ENCODE measurements at places on chromosomes 13 and 19.

DNA sequence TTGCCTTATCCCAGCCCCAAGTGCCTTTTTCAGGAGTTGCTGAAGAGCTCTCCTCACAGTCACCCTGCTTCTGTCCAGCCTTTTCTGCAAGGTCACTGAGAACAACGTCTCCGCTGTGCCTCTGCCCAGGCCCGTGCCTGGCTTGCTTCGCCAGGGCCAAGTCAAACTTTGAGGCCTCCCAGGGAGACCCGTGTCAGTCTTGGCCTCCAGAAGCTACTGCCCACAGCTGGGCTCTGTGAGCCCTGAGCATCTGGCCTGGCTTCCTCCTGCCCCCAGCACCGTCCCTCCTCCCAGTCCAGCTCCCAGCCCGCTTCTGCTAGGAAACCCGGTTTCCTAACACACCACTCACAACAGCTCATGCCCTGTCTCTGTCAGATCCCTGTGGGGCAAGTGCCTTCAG is 165.9 kb downstream of the TEX29 start:
- no peak for DNase-seq

GRCh38 chr13:109989155-109989554 is 202.8 kb upstream of the IRS2 start:
- no peak for DNase-seq

DNA sequence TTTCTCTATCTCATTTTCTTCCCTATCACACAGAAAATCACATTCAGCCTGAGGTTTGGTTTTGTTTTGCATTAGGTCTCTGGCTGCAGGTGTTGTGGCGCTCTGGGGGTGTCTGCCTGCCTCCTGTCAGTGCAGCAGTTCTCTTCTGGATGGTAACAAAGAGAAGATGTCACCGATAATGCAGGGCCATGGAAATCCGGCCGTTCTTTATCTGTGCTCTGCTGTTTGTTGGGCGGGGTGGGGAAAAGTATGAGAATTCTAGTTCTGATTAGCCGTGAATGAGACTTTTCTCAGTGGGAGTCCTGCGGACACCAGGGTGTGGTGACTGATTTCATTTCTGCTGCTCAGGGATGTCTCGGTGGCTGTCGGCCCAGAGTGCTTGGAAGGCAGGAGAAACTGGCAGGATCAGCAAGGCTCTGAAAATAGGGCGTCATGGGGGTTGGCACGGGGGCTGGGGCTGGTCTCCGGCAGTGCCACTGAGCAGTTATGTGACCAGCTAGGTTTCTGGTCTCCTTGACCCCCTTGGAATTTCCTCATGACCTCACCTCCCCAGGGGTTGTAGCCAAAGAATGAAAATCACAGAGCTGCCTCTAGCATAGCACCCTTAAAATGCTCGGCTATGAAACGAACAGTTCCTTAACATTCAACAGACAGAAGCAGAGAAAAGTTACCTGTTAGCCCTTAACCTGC is 5.0 kb downstream of the RNF113B start:
- DNase-seq = no peak

GRCh38 chr19:13083627-13084026 is 19.0 kb downstream of the LYL1 start:
- DNase-seq = no peak

DNA sequence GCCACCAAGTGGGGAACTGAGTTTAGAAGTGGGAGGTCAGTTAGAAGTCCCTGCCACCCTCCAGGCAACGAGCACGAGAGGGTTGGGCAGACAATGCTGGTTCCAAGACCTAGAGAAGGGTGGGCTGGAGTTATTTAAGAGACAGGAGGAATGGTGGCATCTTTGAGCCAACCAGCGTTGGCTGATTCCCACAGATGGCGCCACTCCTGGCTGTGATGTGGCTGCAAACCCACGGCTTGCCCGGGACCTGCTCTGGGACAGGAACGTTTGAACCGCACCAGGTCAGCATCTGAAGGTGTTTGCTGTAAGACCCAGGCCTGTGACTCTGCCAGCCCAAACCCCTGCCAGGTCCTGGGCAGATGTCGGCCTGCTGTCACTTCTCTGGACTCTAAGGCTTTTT is 42.8 kb downstream of the BICRA start:
- DNase-seq = no peak

DNA sequence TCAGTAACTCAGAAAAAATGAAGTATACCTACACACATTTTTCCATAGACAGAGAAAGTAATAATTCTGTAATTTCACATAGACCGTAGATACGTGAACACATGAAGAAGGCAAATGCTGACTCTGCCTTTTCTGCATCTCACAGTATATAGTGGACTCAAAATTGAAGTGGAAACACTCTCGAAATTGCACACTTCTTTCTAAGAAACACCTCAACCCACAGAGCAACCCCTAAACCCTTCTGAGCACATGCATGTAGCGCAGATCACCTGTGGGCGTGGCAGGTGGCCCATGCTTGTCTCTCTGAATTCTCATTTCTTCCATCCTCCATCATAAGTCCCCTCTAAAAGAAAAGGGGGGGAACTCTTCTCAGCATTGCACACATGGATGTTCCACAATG is 34.7 kb downstream of the COL4A1 start:
- DNase-seq = no peak

DNA sequence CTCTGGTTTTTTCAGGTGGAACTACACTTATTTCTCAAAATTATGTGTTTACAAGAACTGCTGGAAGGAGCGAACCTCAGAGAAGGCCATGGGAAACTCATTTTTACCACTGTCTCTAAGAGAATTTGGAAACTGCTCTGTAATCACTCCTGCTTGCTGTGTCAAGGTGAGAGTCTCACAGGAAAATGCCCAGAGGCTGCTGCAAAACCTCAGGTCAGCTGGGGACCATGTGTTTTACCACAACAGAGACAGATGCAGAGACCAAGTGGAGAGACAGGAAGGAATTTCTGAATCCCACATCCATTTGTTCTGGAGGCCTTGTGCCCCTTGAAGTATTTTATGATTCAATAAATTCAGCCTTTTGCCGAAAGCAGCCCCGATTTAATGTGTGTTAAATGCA is 743.8 kb upstream of the SLC10A2 start:
- no peak for DNase-seq

GRCh38 chr19:54660964-54661363 is 1.8 kb upstream of the LILRB4 start:
- DNase-seq = no peak

- peak; percentile 1 for DNase-seq
Measured at GRCh38 chr19:46660008-46660517, 919 bp downstream of the DACT3 start.

GRCh38 chr13:39397896-39398265 is 205.1 kb downstream of the LHFPL6 start:
- no peak for DNase-seq

- DNase-seq = no peak
Measured at GRCh38 chr13:40916207-40916998, 102.7 kb downstream of the ELF1 start.

GRCh38 chr19:48340995-48341394 is 15.6 kb downstream of the EMP3 start:
- peak; percentile 99 for DNase-seq

- DNase-seq = no peak
Measured at GRCh38 chr19:12035220-12036172, at the start of gene ZNF433. TSS of gene ZNF433 (minus strand) at chr19:12035679. CDS start at chr19:12035539, 140 bp downstream.

- DNase-seq = peak; percentile 65
Measured at GRCh38 chr13:36275190-36276002, 22.2 kb downstream of the CCDC169 start.

- no peak for DNase-seq
Measured at GRCh38 chr19:30459859-30460258, 87.7 kb downstream of the ZNF536 start.

- no peak for DNase-seq
Measured at GRCh38 chr13:58048670-58049069, 417.1 kb downstream of the PCDH17 start.
